Activated naive CD4-positive, alpha-beta T cell treated with anti-CD3 and anti-CD28 coated beads, Interleukin-2, amount 50 U/mL, for 16 hours (primary cell): ENCODE measurements at places on chromosomes 7 and 10.

- no peak for DNase-seq
Measured at GRCh38 chr10:70619271-70620019, 16.9 kb upstream of the PRF1 start.

- DNase-seq, result no peak
Measured at GRCh38 chr10:85642421-85643170, 724.0 kb downstream of the GRID1 start.

GRCh38 chr7:28222636-28223035 is 42.0 kb upstream of the JAZF1 start:
- no peak for DNase-seq

- no peak for DNase-seq
Measured at GRCh38 chr7:18262058-18262457, 233.5 kb upstream of the HDAC9 start.

DNA sequence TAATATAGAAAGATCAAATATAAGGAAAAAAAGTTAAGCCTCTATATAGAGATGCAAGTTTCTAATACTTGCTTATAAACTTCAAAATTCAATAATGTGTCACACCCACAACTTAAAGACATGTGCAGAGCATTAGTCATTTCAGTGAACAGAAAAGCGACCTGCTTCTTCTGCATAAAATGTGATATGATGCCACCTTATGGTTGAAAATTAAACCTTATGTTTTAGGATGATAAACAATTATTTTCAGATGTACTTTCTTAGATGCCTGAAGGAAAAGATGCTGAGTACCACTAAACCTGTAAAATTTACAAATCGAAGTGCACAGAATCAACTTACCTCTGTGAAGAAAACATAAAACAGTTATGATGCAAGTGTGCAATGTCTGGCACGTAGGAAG is 96.0 kb downstream of the MTERF1 start:
- DNase-seq, result no peak

DNA sequence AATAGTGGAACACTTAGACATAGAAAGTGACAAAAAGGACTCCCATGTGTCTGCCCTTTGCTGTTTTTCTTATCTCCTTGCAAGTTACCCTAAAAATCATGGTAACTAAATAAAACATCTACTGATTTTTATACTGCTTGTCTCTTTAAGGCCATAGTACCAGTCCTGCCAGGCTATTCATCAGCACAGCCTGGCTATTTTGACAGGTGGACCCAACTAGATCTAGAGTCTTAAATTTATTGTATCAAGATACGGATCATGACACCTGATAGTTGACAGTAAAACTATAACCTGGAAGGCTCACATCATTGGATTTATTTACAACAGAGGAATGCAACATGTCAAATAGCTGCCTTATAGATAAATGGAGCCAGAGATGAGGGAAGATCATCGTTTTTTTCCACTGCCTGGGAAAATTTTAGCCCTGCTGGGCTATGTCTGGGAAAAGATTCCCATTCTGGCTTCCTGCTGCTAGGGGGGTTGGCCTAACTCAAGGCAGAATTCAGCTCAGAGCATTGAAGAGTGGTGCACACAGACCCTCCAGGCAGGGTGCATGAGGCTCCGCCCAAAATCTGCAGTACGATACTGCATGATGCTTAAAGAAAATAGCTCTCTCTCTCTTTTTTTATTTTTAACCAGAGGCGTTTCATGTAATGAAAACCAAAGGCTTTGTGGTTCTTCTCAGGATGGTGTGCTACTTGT is 292.0 kb upstream of the FZD8 start:
- DNase-seq, result no peak

DNA sequence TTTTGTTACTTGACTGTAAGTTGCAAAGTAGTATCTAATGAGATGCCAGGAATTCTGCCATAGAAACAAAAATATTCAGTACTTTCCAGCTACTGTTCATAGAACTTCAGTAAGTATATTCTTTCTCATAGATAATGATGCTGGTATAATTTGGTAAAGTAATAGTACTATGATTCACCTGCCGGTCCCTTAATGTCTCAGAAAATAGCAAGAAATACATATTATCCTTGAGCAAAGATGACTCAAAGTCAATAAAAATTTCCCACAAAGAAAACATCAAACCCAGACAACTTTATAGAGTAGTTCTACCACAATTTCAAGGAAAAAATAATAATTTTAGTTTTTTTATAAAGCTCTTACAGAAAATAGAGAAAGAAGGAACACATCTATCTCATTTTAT is 105.4 kb downstream of the EPDR1 start:
- DNase-seq, result no peak

GRCh38 chr7:149529136-149529718 is 31.6 kb upstream of the ZNF746 start:
- no peak for DNase-seq

- DNase-seq, result no peak
Measured at GRCh38 chr10:17847585-17848296, 38.6 kb downstream of the MRC1 start.

DNA sequence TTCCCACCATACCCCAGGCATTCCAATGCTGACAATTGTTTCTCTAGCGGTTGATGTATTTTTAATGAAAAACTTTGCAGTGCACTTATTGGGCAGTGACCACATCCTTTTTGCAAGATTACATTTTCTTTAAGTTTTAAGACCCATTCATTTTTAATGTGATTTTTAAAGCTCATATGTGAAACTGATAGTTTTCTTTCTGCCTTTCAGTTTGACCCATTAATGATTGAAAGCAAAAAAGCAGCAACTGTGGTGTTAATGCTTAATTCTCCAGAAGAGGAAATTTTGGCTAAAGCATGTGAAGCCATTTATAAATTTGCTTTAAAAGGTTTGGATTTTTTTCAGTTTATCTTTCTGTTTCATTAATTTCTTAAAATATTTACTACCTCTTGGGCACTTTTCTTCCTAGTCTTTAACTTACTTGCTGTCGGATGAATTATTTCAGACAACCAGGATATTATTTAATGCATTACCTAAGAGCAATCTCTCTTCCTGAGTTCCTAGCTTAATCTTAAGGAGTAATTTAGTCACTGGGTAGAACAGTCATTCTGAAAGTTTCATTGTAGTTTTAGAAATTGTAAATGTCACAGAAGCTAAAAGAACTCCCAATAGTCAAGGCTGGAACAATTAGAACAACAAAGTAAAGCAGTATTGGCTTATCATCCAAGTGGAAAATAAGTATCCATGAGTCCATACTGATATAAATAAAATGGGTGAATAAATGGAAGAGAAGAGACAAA is 18.3 kb downstream of the ARMC3 start:
- DNase-seq, result no peak

DNA sequence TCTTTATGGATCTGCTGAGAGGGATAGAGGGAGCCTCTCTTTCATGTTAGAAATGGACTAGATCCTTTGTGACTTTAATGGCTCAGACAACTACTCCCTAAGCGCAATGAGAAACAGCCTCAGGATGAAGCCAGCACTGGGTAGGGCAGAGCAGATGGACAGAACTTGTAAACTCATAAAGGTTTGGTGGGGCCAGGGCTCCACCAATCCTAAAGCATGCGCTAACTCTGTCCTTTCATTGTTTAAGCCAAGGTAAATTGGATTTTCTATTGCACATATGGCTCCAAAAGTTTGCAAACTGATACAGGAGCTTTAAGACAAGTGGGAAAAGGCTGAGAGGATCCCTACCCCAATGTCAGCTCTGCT is 178.1 kb upstream of the MEOX2 start:
- no peak for DNase-seq

GRCh38 chr7:6306471-6306870 is 34.0 kb upstream of the CYTH3 start:
- DNase-seq, result no peak

GRCh38 chr7:159117366-159118196 is 27.1 kb downstream of the VIPR2 start:
- DNase-seq, result no peak

DNA sequence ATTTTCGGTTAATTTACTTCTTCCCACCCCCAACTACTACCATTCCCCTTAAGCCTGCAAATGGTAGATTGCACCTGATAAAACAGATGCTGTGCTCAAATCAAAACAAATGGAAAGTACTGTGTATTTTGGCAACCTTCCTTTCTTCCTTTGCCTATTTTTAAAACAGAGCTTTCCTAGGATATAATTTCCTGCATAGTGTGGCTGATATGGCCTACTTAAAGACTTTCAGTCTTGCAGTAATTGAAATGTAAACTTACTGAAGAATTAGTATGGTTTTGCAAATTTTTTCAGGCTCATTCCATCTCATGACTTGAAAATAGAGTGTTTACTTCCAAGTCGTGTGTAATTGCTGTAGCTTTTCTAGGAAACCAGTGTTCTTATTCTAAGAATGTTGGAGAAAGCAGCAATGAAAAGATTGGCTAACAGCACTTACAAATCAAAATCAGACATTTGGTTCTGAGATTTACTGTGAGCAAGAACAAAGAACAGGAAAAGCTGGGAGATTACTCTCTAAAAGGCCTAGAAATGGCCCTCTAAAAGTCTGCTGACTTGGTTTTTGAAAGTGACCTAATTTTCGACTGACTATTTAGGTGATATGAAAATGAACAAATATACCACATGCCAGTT is 52.0 kb downstream of the REEP3 start:
- DNase-seq, result no peak

GRCh38 chr7:95772771-95773581 is 622 bp downstream of the DYNC1I1 start:
- DNase-seq, result no peak

GRCh38 chr7:3154317-3154716 is 110.7 kb upstream of the CARD11 start:
- DNase-seq, result no peak

DNA sequence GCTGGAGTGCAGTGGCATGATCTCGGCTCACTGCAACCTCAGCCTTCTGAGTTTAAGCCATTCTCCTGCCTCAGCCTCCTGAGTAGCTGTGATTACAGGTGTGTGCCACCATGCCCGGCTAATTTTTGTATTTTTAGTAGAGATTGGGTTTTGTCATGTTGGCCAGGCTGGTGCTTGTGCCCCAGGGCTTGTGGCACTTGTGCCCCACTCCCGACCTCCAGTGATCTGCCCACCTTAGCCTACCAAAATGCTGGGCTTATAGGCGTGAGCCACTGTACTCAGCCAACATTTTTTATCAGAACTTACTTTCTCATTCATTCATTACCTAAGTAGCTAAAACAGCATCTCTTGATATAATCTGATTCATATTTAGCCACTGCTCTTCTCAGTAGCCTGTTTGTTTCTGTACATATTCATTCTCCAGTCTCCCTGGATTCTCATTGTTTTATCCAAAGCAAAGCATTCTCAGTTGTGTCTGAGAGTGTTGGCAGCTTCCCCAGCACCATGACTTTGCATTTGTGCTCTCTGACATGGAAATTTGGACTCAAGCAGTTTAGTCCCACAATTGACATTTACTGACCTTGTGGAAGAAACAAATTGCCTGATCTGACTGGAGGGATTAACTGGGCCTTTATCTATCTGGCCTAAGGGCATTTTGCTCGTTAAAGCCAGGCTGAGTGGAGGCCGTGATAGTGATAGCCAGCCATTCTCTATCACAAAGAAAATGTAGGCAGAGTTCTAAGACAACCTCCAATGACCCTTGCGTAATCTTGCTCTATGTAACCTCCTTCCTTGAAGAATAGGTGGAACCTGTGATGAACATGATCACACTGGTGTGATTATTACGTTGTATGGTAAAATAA is 44.9 kb downstream of the AKR1B15 start:
- DNase-seq, result no peak

GRCh38 chr10:25692761-25693160 is 241.3 kb upstream of the MYO3A start:
- DNase-seq, result no peak

GRCh38 chr10:33791272-33791660 is 456.8 kb upstream of the NRP1 start:
- no peak for DNase-seq

DNA sequence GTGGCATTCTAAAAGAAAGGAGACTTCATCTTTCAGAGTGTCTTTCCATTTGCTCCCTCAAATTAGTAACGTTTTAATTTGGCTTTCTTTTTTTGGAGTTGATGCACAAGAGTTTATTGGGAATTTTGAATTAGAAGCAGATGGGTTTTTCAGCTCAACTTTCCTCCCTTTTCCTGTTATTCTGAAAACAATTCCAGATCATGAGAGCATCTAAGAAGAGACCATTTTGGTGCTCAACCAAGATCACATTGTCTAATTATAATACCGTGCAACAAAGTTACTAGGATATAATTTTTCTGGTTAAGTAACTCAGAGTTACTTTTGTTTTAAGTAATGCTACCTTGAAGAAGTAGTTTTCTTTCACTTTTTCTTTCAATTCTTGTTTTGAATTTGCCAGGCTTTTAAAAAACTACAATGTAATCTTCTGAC is 396.6 kb upstream of the KLF6 start:
- no peak for DNase-seq

DNA sequence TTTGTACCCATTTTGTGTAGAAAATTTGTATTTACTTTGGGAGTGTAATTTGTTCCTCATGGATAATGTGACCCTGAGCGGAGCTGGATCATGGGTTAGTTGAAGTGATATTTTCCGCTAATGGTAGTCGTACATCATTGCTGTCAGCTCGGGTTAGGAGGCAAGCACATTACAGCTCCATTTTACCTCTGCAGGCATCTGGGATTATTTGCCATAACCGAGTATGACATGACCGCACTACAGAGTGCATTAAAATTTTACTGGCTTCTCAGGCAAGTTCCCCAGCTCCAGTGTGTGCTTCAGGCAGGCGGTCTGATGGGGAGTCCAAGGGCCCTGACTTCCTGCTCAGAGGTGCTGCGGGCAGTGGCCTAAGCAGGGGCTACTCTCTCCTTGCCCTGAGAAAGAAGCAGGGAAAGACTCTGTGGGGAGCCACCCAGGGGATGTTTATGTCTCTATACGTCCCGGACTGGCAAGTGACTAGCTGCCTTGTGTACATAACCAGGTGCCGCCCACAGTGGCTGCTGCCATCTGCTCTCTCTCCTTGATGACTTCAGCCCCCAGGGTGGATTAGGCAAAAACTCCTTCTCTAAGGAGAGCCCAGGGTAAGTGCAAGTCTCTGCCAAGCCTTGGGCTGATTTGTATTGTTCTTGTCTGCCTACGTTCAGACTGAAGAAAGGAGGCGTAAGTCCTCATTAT is 685.3 kb upstream of the GALNT17 start:
- DNase-seq, result no peak

- no peak for DNase-seq
Measured at GRCh38 chr10:38038932-38039245, 28.4 kb downstream of the ZNF33A start.

GRCh38 chr7:32518534-32519140 is 23.3 kb downstream of the AVL9 start:
- DNase-seq, result no peak
